ENCODE measurements at places on chromosomes 16 and 17. TPM values are rescaled to one million over a fixed set of nuclear protein-coding genes. Genes with fewer than 3 reads are reported as not detected.

DNA sequence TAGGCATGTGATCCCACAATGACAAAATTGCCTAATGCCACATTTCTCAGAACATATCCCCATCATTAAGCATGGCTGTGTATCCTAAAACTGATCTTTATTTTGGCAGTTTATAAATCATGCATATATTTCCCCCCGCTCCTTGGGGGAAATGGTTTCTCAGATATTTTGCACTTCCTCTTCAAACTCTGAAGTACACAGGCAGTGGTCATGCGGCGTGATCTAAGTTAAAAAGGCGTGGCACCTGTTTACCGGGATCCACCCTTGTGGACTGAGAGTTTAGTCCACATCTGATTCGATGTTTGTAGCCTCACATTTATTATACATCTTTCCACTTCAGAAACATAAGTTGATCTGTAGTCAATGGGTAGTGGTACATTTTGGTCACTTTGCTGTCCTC, 51.4 kb downstream of the USP10 start:
- no peak for DNase-seq

DNA sequence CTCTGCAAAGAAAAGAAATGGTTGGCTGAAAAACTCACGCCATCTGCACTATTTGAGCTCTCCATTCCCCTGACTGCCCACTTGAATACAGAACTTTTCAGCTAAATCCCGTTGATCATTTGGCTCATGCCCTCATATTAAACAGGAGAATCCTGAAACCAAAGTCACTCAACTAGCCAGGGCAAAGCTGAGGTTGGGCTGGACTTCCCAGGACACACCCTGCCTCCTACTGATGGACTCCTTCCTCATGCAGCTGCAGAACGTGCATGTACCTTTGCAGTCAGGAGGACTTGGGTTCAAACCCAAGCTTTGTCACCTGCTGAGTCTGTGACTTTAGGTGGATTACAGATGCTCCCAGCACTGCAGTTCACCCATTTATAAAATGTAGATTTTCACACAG, 7.7 kb downstream of the ASIC2 start:
- no peak for DNase-seq

DNA sequence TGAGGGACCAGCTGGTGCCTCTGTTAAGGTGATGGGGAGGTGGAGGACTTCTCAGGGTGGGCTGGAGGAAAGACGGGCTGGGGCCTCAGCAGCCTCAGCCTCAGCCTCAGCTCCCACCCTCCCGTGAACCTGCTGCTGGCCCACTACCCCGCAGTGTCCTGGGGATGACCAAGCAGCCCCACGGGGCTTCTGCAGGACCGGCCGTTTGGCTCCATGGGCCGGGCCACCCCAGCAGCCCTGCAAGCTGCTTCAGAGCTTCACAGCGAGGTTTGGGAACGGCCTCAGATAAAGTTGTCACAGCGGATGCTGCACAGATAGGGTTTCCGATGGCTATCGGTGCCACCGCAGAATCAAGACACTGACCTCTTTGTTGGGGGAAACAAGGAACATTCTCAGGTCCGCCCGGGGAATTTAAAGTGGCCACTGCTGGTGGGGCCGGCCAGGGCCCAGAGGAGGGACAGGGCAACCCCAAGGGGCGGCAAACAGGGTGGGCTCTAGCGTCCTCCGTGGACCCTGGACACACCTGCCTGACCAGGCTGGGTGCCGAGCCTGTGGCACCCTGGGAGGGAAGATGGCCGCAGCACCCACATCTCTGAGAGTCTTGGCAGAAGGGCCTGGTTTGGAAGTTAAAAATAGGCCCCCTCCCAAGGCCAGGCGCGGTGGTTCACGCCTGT, 47.8 kb upstream of the ZC3H18 start:
- no peak for DNase-seq

GRCh38 chr16:87311387-87311786, 5.8 kb downstream of the C16orf95 start:
- no peak for DNase-seq

GRCh38 chr17:1289695-1290094, 10.2 kb downstream of the TRARG1 start:
- no peak for DNase-seq

- DNase-seq: peak; percentile 61
Measured at GRCh38 chr17:29158488-29159275, 21.5 kb downstream of the MYO18A start.

DNA sequence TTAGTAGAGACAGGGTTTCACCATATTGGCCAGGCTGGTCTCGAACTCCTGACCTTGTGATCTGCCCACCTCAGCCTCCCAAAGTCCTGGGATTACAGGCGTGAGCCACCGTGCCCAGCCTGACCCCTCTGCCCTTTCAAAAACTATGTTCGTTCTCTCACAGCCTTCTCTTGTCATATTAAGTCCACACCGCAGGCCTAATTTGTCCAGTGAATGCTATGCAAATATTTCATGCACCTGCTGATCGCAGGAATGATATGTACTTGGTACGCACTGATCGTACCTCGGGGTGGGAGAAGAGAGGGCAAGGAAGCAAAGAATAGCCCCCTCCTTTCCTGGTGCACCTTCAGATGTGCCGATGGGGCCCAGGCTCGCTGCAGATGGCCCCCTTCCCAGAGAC, 3.0 kb upstream of the BIRC5 start:
- DNase-seq: no peak

NPIPB8 gene
- total RNA-seq: not detected

GUCY2D gene
- total RNA-seq: not detected

DNA sequence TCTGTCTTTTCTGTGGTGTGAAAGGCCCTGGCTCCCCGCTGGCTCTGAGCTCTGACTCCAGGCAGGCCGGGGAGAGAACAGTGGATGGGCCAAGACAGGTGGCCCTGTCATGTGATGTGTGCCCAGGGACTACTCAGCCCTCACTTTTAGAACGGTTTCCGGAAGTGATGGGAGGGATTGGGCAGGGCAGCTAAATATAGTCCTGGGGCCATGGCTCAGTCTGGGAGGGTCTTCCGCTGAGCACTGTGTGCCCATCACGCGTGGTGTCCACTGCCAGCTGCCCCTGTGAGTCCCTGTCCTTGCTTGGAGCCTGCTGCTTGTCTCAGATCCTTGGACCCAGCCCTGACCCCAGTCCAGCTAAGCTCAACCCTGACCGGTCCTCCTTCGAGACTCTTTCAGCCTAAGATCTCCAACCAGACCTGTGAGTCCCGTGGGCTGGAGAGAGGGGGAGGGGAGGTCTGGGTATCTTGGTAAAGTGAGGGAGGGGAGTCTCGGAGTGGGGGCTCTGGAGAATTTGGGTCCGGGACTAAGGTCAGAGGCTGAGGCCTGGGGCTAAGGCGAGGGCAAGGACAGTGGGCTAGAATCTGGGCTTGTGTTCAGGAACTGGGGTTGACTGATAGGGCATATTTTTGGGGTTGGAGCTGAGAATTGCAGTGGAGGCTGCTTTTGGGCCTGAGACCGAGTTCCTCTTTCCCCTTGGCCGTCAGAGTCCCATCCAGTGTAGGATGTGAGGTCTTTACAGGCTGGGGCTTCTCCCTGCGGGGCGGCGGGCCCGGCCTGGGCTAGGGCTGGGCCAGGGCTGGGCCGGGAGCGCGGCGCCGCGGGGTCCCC, at the start of gene TRIM72:
Gene TRIM72, plus strand, starts transcription at position 243 of the 831 bp plus-strand sequence. CDS start 620 bp downstream, outside the sequence.
- no peak for DNase-seq

DNA sequence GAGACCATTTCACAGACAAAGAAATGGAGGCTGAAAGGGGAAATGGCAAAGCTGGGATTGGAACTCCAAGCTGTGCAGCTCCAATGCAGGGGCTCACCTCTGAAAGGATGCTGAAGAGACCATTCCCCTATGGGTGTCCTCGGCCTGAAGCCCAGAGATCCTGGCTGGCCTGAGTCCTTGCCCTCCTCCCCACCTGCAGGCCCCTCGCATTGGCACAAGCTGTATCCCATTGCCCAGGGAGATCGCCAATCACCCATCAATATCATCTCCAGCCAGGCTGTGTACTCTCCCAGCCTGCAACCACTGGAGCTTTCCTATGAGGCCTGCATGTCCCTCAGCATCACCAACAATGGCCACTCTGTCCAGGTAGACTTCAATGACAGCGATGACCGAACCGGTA, 2.6 kb downstream of the CA7 start:
- DNase-seq: no peak

DNA sequence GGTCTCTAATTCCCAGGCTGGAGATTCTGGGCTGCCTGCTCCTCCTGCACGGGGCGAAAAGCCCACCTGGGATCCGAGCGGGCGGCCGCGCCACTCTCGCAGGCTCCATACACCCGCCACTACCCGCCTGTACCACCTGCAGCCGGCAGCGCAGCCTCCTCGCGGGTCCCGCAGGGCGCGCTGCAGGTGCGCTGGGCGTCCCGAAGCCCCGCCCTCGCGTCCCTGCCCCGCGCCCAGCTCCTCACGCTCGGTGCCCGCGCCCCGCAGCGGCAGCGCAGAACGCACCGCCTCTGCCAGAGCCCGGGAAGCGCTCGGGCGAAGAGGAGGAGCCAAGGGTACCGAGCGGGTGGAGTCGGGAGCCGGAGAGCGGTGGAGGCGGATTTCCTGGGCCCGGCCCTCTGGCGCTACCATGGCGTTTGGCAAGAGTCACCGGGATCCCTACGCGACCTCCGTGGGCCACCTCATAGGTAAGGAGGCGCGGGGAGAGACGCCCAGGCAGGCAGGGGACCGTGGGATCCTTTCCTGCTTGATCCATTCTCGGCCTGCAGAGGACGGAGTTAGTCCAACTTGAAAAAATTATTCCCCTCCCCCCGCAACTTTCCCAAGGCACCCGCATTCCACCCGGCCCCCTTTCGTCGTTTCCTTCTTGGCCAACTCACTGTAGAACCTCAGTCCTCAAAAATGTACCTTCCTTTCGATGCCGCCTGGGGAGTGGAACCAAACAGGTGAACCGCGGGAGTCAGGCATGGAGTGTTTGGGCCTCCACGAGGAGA, at the start of gene TOM1L1:
Gene TOM1L1, plus strand, starts transcription at position 396 of the 773 bp plus-strand sequence. Its CDS starts 14 bp downstream, at position 410.
- DNase-seq: peak; percentile 58

DNA sequence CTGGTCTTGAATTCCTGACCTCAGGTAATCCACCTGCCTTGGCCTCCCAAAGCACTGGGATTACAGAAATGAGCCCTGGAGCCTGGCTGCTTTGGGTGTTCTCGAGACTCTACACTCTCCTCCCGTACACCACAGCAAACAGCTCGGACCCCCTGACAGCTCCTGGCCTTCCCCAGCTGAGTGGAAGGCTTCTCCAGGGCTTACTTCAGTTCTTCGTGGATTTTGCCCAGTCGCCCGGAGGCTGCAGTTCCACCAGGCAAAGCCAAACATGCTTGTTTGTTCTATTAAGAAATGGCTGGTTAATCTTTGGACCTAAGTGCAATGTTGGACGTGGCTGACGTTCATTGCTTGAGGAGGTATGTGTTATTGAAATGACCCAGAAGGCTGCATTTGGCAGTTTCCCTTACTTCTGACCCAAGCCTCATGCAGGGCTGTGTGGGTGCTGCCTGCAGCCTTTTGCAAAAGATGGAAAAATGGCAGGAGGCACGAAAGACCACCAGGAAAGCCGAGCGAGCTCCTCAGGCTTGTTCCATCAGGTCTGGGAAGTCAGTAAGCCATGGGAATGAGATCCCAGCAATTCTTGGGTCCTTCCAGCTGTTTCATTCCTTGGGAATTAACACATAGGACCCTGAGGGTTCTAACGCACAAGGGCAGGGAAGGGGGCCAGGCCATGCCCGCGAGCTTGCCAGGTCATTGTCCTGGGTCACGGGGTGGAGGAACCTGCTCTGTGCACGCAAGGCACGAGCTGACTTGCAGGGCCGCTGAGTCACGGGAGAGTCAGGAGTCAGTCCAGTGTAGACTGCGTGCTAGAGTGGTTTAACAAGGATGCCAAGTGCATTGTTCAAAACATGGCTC, 23.9 kb upstream of the KLHDC4 start:
- DNase-seq: peak; percentile 86

DNA sequence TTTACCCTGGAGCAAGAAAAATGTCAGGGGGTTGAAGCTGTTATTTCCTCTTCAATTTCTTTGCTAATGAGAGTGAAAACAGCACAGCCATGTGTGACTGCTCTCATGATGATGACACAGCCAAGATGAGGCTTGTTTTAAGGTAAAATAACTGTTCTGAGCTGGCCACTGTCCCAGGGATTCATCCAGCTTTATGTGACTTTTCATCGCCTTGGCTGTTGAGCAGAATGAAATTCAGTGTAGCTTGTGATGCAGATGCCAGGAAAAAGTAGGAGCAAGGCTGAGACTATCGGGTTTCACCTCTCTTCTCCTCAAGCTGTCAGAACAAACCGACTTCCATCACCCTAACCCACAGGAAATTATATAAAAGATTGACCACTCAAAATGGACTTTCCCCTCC, 361.8 kb upstream of the CDH5 start:
- no peak for DNase-seq

DNA sequence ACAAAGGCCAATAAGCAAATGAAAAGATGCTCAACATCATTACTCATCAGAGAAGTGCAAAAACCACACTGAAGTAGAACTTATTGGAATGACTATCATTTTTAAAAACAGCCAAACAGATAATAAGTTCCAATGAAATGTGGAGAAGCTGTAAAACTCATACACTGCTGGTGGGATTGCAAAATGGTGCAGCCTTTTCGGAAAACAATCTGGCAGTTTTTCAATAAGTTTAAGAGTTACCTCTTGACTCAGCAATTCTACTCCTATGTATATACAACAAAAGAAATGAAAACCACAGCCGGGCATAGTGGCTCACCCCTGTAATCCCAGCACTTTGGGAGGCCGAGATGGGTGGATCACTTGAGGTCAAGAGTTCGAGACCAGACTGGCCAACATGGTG, 49.3 kb downstream of the AKAP10 start:
- peak; percentile 51 for DNase-seq

GRCh38 chr16:61544165-61544564, 492.1 kb downstream of the CDH8 start:
- no peak for DNase-seq

DNA sequence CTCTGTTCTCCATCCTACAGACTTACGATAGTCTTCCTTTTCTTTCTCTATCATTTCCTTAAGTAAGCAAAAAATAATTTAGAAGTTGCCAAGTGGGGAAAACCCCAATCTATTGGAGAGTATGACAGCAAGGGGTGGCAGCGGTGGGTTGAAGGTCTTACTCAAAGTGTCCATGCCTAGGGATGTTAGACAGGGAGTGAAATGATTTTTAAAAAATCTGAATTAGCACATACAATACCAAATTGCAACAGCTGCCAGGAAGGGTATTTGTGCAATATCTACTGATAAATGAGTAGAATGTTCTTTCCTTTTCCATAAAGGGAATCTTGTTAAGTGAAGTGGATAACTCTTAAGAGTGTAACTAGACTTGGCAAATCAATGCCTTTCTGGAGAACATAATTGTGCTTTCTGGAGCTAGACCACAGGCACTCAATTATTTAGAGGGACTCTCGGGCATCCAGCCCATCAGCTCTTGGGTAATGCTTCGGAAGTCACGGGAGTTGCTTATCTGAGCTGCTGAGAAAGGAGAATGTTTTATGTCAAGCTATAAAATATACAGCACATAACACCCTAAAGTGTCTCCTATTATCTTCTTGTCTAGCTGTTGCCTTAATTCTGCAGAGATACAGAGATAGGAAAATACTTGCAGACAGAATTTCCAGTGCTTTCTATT, 151.5 kb downstream of the KCNJ2 start:
- DNase-seq: no peak

FZD2 gene
- 98.0 TPM for total RNA-seq

GNAO1 gene
- total RNA-seq: 0.35 TPM

HBZ gene
- not detected for total RNA-seq

Measured in HFFc6 (cell line).